ENCODE measurements at places on chromosomes 4 and X.

GRCh38 chr4:144782345-144782744, 136.4 kb downstream of the HHIP start:
- DNase-seq: no peak

DNA sequence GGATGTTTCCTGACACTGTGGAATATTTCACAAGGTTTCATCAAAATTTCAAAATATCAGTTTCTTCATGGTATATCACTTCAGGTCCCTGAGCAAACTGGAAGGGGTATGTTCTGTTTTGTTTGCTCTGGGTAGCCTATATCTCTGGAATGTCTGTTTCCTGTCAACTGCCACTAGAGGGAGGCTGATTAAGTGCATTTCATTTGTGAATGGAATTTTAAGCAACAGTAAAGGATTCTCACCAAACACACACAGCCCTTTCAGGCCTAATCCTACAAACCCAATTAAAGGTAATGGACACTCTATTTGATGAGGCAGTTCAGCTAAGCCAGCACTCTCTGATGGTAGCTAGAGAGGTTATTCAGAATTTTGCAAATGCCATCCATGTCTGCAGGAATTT, 307.1 kb downstream of the TEX13A start:
- peak; percentile 6 for DNase-seq

DNA sequence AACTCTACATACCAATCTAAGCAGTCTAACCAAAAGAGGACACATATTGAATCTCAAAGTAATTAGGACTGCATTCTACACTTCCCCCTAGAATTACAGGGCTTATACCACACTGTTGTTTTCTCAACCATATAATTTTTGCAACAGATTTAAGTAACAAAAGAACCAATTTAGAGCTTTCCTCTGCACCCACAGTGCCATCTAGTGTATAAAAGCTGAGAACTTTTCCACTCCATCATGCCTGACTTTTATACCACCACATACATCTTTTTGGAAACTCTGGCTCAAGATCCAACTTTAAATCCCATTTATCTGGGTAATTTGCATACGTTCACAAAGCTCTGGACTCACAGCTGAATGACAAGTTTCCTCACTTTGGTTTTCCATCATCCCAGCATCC, 99.5 kb downstream of the EFHC2 start:
- DNase-seq: no peak

- no peak for DNase-seq
These were observed 53.7 kb upstream of the MYOZ2 start for GRCh38 chr4:119081943-119082342.

GRCh38 chr4:57048590-57049304, 61.4 kb downstream of the IGFBP7 start:
- DNase-seq: no peak

DNA sequence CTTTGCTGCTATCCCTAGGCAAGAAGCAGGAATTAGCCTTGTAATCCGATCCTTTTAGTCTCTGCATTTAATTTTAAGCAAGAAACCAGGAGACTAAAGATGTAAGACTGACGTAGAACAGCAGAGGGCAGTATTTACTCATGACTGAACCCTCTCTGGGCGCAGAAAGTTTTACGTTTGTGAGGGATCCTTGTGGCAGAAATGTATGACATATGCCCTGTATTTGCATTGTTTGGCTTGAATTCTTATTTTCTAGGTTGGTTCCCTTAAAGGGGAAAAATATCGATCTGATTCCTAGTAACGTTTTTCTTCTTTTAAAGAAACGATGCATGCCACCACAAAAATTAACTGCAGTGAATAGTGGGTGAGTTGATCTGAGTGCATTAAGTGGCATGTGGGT, 1.3 kb upstream of the FAT4 start:
- DNase-seq: peak; percentile 71

- no peak for DNase-seq
These were observed 109.0 kb upstream of the RAPGEF2 start for GRCh38 chr4:158993891-158994290.

DNA sequence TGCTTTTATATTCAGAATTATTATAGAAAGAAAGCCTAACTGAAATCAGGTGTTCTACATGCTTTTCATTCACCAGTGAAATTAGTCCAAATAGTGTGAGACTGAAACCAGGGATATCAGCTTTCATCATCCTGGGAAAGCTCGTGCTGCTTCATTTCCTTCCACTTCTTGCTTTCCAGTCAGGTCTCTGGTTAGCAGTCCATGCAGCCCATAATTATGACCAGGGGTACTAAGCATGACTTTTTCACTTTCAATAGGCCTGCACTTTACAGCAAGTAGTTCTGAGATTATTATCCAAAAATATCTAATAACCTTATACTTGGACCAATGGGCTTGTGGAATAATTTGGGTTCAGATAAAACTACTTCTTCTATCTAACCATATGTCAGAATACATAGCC, 673.2 kb upstream of the MAGEB2 start:
- no peak for DNase-seq

DNA sequence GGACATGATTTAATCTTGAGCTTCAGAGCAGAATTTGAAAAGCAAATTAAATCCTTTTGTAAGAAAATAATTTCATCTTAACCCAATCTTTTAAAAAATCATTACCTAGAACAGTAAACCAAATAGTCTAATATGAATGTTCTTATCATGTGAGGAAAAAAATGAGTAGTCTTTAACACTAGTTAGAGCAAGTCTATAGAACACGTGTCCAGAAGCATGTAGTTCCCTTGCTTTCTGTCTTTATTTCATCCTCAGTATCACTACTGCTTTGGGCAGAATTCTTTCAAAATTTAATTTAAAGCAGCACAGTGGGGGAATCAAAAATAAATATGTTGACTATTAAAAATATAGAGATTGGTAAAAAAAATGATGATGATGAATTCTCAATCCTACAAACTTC, 2.1 kb downstream of the RBM47 start:
- DNase-seq: no peak

GRCh38 chrX:35406386-35406785, 391.8 kb upstream of the MAGEB16 start:
- DNase-seq: no peak

DNA sequence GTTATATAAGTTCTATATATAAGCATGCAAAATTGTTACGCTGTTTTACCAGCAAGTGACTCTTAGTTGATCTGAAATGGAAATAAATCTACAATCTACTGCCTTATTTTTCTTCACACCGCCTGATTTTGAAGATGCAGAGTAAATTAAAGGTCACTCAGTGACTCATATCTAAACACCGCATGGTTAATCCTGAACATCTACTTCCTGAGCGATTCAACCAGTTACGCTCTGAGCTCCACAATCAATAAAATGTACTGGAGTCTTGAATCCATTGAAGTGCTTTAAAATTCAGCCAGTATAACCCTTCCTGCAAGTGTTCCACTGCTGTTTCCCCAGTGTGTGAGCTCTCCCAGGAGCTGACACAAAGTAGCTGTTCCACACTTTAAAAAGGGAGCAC, 192.8 kb downstream of the SLC7A11 start:
- no peak for DNase-seq

DNA sequence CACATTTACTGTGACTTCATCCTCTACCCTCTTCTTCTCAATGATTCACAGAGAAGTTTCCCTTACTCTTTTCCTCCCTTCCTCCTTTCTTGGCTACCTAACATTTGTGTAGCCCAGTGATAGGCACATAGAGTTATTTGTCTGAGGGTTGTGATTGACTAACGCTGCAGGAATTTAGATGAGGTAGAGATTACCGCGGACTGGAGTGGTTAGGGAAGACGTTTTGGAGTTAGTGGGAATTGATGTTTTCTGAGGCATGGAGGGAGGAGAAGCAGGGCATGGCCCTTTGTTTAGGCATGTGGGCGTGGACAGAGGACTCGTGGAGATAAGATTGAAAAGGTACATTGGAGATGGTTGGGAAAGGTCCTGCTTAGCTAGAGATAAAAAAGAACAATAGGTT, 246.7 kb downstream of the GPAT3 start:
- no peak for DNase-seq

DNA sequence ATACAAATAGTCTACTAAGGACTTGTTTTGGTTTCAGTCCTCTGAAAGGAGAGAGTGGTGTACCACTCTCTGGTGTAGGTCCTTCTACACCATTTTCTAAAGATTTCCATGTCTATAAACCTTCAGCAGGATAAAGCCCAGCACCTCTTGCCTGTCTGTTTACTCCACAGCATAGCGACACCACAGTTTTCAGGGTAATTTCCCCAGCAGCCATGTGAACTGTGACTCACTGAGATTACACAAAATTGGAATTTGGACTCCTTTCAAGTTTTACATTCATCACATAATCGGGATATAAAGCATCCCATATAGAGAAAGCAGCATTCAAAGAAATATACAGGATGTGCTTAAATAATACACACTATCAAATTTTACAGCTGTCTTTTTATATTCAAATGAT, 229.6 kb downstream of the PRDM5 start:
- DNase-seq: no peak

DNA sequence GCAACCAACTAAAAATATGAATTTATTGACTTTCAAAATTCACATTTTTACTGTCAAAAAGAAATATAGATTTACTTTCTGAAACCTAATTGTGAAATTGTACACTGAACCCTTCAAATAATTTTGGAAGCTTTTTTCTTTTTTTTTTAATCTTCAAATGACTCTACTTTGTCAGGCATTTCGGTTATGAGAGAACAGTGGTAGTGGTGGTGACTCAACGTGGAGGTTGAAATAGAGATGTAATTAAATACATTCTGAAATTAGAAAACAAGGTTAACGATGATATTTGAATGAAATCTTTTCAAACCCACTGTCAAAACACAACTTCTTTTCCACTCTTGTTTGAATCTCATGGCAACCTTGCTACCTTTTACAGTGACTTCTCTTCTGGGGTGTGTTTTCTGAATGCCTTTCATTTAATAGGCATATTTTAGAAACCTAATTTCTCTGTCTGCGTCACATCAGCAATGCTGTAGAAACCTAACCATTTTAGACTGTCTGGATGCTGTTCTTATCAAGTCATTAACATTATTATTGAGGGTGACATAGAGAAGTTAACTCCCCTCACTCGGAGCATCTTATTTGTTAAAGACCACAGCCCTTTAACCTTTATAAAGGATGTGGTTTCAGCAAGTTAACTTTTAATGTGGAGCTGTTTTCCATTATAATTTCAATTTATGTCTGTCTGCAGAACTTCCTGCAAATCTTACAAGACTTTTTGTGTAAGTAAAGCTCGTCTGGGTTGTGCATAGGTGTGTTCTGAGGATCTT, 136.8 kb downstream of the PCDH7 start:
- DNase-seq: no peak

DNA sequence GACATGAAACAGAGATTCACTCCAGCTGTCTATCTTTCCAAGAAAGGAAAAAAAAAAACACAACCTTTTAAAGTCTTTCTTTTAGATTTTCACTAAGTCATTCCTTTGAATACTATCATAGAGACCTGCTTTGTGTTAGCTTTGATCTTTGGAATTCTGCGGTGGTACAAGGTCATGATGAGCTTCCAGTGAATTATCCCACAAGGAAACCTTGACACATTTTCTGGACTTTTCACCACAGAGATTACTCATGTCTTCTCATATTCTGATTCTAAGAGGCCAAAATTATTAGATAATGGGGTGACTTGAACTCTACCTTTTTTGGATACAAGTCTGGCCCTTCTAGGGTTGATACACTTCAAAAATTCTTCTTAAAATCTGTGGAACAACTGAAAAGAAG, 201.6 kb downstream of the PACRGL start:
- no peak for DNase-seq

DNA sequence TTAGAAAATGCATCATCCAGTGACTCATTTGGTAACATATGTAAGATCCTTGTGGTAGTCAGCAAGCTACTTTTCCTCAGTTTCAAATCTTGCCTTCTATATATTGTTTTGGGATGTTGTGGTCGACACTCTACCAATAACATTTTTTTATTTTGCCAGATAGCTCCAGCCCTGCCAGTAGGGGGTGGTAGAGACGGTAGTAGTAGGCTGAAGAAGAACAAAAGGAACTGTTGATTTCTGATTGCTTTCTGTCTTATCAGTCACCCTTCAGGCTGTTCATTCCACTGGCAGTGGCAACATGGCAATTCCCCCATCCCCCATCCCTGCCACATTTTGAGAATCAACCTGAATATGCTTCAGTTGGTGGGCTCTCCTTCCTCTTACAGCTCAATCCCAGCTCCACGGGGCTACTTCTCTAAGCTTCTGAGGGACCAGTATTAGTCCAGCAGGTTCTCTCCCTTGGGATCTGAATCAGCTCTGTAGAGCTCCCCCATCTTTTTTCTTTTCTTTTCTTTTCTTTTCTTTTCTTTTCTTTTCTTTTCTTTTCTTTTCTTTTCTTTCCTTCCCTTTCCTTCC, 171.5 kb upstream of the VEGFC start:
- no peak for DNase-seq

All from NT2/D1 (cell line).